Stimulated activated CD8-positive, alpha-beta memory T cell treated with anti-CD3 and anti-CD28 coated beads, Interleukin-15, amount 100 ng/mL, for 48 hours (primary cell): ENCODE measurements at places on chromosomes 13 and 19.
A peak's percentile ranks its signal among the peaks of the same experiment; 100 is the strongest.

DNA sequence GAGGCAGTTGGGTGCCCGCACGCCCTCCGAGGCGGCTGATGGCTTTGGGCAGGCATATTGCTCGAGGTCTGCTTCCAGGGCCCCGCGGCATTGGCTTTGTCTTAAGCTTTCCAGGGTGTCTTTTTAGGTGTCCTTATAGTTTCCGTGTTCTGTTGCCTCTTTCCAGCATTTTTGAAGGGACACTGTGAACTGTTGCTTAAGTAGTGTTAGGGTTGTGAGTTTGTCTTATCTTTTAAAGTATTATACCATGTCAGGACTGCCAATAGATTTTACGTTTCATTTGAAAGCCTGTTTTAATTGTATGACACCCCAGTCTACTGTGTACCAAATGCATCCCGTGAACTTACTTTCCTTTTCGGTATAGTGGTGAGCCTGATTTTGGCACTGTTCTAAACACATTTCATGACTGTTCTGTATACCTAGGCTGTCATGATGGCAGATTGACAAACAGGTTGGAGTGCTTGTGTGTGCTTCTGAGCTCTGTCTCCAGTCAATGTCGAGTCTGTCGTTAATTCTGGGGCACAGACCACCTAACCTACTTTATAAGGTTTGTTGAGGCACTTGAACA lies 656 bp downstream of the PCCA start:
- no peak for DNase-seq

GRCh38 chr13:93794197-93794885 lies 567.7 kb downstream of the GPC6 start:
- DNase-seq: peak; percentile 56

DNA sequence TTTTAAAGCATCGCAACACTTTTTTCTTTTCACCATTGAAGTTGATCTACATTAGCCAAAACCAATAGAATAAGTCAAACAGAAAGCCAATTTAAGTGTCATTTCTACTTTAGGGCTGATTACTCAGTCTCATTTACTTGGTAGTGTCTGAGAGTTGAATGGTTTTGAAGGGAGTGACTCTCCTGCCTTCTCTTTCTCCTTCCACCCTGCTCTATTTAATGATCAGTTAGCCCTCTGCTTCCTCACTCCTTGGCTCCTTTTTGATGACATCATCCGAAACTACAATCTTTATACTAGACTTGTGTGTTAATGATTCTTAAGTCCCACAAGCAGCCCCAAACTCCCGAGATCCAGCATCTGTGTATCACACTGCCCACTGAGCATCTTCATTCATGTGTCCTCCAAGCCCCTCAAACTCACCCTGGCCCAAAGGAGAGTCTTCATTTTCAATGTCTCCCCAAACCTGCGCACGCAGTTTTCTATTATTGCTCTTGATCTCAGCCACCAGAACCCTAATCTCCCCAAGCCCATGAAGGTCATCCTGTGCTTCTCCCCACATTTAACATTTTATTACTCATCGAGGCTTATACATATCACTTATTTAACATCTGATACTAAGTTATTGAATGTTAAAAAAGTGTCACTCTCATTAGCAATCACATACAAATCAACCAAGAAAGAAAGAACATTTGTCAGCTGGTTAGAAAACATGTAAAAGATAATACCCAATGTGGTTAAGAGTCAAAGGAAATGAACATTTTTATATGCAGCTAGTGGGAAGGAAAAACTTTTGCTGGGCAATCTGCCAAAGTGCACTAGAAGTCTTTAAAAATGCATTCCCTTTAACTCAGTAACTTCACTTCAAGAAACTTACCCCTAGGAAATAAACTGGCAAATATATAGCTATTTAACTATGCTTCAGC lies 32.2 kb upstream of the ARGLU1 start:
- DNase-seq: no peak

GRCh38 chr19:53771144-53771543 lies 53.0 kb downstream of the NLRP12 start:
- DNase-seq: no peak

DNA sequence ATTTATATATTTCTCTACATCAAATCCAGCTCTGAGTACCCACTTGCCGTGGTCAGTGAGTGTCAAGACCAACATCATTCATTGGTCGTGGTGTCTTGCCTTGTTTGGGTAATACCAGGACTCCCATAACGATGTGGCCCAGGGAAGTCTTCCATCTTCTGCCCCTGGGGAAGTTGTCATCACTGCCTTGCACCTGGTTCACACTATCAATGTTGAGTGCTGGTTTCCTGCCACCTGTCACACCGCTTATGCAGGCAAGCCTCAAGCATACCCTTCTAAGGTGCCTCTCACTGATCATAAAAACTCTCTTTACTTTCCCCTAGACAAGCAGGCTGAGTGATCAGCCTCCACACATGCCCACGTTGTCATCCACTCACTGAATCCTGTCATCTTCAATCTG lies 382.4 kb downstream of the KCTD12 start:
- no peak for DNase-seq

DNA sequence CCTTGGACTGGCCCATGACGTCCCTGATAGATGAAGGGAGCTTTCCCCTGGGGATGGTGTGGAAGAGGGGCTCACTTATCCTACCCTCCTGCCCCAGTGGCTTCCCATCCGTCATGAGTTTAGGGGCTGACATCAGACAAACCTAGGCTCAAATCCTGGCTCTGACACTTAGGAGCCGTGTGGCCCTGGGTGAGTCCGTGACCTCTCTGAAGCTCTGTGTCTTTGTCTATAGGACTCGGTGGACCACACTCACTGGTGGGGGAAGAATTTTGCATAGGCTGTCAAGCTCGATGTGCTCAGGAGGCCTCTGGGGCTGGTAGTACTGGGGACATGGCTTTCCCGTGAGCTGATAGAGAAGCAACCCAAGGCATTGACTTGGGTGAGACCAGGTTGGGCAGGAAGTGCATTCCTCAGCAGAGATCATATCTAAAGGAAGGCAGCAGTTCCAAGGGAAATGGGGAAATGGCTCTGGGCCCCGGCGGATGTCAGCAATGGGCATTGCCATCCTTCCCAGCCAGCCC lies 17.4 kb upstream of the AP1M2 start:
- no peak for DNase-seq

- DNase-seq: no peak
Observed at GRCh38 chr19:30430206-30430734, 58.1 kb downstream of the ZNF536 start.

DNA sequence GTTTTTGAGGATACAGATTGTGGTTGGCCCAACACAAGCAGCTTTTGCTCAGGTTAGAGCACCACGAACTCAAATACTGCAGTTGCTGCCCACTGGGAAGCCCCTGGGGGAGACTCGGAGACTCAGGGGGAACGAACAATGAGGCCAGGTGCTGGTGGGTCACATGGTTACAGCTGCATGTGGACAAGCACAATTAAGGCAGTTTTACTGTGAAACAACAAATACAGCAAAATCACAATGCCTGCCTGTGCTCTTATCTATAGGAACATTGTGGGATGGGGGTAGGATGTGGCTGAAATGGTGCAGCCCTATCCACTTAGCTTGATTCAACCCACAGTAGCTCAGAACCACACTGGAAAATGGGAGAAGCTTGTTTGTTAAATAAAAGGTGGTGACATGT lies 119.7 kb upstream of the SPATA13 start:
- no peak for DNase-seq

GRCh38 chr19:56101095-56101494 lies 20.0 kb downstream of the ZNF787 start:
- no peak for DNase-seq

- no peak for DNase-seq
Observed at GRCh38 chr13:102847272-102848234, 1.7 kb downstream of the ERCC5 start.

DNA sequence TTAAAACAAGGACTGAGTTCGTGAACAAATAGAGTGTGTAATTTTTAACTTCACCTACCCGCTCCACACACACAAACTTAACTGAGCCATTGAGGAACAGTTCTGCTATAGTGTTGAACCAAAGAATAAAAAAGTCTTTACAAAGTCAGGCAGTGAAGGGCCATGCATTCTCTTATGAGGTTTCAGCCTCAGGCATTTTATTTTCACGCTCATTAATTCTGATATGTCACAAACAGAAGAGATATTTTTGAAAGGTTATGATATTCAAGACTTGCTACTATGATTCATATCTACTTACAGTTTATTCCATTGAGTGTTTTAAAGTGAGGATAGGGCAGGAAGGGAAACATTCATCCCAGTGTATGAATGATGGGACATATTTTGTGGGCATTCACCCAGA lies 282.2 kb downstream of the SLITRK5 start:
- DNase-seq: no peak
